ENCODE measurements at places on chromosomes 3 and 15. TPM values are rescaled to one million over a fixed set of nuclear protein-coding genes. Genes with fewer than 3 reads are reported as not detected.

Gene GOLGA6L4
- total RNA-seq: 2.1 TPM

Gene SCG3
- 8.1 TPM for total RNA-seq

Gene ABHD6
- 5.5 TPM for total RNA-seq

Gene UROC1
- total RNA-seq: not detected

Gene COL6A5
- total RNA-seq: not detected

Gene VIPR1
- not detected for total RNA-seq

Gene SMARCC1
- 281 TPM for total RNA-seq

Gene ZCWPW2
- 0.30 TPM for total RNA-seq

Gene DGKG
- total RNA-seq: 0.18 TPM

DNA sequence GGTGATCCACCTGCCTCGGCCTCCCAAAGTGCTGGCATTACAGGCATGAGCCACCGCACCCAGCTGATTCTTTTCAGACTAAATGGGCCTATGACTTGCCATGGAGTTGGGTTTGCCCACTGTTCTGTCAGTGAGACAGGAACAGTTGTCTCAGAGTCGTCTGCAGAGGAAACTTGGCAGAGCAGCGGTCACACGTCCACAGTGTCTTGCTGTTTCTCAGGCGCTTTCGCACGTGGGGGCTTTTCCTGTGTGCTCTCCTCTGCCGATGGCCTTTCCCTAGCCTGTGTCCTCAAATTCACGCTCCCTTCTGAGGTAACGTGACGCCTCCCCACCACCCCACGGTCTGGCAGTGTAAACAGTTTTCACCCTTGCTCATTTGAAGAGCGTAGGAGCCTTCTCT lies 11.3 kb downstream of the TMEM44 start:
- DNase-seq: no peak

GRCh38 chr3:72247645-72248388 lies 462.9 kb upstream of the PROK2 start:
- DNase-seq: no peak

GRCh38 chr3:148265841-148266240 lies 431.9 kb upstream of the AGTR1 start:
- DNase-seq: no peak

GRCh38 chr15:85559530-85559929 lies 179.1 kb downstream of the AKAP13 start:
- DNase-seq: no peak

DNA sequence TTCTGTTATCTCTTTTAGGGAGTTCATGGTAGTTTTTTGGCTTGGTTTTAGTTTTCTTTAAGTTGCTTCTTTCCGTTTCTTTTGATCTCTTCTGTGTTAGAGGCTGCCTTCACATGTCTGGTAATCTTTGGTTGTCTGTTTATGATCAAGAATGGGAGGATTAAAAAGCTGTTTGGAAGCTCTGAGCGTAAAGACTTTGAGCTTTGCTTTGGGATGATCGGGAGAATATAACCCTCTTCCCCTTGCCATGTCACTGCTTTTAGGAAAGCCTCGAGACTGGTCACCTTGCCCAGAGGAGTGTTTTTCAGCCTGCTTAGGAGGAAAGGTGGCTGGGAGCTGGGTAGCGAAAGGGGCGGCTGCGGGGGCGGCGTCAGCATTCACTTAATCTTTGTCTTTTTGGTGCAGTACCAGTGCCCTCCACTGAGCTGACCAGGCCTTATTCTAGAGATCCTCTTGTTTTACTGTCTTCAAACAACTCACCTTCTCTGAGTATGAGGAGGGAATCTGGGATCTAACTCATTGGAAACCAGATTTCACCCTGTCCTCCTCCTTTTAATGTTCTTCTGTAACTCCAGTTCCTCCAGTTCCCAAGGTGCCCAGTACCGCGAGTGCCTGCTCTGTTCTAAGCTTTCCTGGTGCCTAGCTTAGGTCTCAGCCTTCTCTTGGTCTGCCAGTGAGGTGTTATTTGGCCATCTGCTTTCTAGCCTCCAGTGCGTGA lies 15.5 kb downstream of the TATDN2 start:
- DNase-seq: peak; percentile 47

GRCh38 chr15:69031013-69032001 lies 16.8 kb downstream of the NOX5 start:
- DNase-seq: peak; percentile 34

- DNase-seq: peak; percentile 35
These were observed 418.3 kb downstream of the OTOL1 start for GRCh38 chr3:161914703-161915417.

DNA sequence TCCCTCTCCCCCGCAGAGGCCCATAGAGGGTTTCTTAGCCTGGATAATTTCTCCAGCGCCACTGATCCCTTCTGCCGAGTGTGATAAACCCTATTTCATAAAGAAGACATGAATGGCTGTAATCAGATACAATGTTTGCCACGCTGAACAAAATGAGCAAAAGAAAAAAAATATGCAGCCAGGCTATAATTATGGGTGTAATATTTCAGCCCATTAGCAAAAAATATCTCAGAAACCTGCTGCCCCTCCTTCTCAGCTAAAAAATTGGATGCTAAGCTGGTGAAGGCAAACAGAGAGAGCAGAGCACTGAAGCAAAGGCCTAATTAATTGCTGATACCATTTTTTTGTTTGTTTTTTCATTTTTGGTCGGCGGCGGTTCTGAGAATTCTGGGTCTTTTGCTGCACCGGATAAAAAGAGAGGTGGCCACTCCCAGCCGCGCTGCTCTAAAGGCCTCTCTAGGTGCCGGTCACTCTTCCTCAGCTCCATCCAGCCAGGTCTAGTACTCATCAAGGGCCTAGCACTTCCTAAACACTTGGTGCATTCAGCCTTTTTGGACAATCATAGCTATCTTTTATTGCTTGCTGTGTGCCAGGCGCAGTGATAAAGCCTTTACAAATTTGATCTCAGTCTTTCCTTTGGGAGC lies 128.7 kb upstream of the TLE3 start:
- DNase-seq: no peak

- DNase-seq: no peak
These were observed 210.2 kb downstream of the OSBPL10 start for GRCh38 chr3:31770822-31771326.

DNA sequence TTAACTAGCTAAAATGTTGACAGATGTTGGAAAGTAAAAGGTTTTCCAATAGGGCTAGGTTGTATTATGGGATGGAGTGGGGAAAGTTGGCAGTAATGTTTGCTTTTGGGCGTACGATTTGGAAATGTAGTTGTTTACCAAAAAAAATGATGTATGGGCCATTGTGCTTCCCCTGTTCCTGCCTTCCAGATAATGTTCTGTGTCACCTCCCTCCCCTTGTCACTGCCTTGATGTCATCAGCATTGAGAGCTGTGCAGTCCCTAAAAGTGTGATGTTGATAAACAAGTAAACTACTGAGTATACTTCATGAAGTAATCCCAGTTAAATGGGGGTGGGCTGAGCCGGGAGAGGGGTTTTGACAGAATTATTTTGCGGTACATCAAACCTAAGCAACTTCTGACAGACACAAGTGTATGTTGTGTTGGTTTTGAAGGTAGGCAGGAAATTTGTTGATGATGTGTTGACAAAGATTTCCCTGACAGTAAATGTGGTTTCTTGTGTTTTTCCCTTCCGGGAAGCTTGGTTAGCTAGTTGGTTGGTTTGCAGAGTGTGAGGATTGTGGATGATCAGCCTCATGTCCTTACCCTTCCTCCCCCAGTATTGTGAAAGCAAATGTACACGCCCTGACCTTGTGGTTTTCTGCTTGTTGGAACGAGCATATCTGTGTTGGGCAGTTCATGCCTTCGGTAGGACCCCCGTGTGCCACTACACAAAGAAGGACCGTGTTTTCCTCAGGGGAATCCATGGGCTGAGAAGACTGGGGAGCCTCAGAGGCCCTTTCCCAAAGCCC lies 87.3 kb downstream of the PGPEP1L start:
- no peak for DNase-seq

GRCh38 chr15:72175186-72176044 lies 22.2 kb downstream of the GRAMD2A start:
- DNase-seq: no peak

- DNase-seq: no peak
These were observed 18.6 kb downstream of the POMGNT2 start for GRCh38 chr3:43087249-43087776.

GRCh38 chr3:185361920-185362319 lies 1.0 kb upstream of the MAP3K13 start:
- DNase-seq: no peak

DNA sequence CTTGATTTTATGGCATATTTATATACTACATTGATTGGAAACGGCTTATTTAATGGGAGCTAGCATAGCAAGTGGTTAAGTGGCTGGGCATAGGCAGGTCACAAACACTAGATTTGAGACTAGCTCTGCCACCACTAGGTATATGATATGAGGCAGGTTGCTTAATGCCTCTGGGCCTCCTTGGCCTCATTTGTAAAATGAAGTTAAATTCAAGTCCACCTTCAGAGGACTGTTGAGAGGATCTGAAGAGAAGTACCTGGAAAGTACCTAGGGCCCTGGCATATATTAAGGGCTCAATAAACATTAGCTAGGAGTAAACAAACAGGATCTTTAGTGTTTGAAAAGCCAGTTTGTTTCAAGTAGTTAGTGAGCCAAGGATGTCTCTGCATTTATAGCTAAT lies 166.4 kb upstream of the FEZF2 start:
- DNase-seq: no peak
